ENCODE measurements at places on chromosomes 3 and 15.

DNA sequence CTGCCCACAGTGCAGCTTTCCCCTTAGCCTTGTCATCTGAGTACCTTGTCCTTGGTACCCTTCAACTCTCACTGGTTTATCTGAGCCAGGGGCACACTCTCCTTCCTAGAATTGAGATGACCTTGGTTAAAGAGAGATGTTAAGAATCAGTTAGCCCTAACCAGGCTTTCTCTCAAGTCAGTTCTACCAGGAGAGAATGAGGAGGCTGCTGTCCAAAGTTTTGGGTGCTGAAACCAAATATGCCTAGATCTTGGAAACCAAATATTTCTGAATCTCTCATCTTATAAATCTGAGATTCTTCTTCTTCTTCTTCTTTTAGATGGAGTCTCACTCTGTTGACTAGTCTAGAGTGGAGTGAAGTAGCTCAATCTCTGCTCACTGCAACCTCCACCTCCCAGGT, 12.0 kb upstream of the CTXND1 start:
- no peak overlapping the region for H3K27ac ChIP-seq
- H3K36me3 ChIP-seq = no peaks in the 10 kb centered on the region
- no peak for DNase-seq
- peaks cover 3% of the 10 kb centered on the region for H3K27me3 ChIP-seq

GRCh38 chr15:92061511-92062195, 208.1 kb downstream of the SLCO3A1 start:
- no peaks in the 10 kb centered on the region for H3K36me3 ChIP-seq
- no peaks in the 10 kb centered on the region for H3K4me1 ChIP-seq
- DNase-seq = no peak

- no peak for DNase-seq
- H3K27me3 ChIP-seq = no peaks in the 10 kb centered on the region
- peaks cover 2% of the 10 kb centered on the region for H3K4me1 ChIP-seq
These were observed 1.2 kb downstream of the ACP3 start for GRCh38 chr3:132318451-132318850.

DNA sequence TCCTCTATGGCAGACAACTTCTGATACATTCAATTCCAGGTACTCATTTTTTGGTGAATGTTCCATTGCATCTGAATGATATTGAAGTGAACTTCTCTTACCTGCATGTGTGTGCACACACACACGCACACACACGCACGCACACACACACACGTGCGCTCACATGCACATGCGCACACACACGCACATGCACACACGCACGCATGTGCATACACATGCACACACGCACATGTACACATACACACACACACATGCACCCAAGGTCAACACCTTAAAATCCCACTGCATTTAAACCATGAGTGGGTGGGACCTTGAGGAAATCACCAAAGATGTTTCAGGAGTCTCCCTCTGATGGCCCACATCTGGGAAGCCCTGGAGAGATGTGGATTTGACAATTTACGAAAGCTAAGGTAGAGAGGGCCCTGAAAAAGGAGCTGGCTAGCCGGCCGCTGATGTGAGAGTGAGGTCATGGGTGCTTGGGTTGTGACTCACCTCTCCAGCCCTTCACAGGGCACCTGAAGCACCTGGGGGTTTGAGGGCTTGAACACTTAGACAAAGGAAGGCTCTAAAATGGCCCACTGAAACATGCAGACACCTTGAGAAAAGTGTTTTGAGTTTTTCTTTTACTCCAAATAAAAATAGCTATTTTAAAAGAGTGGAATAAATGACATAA, 269.1 kb upstream of the LRRFIP2 start:
- H3K36me3 ChIP-seq = no peaks in the 10 kb centered on the region
- no peak overlapping the region for H3K27ac ChIP-seq
- no peaks in the 10 kb centered on the region for H3K27me3 ChIP-seq
- H3K4me1 ChIP-seq = no peaks in the 10 kb centered on the region

DNA sequence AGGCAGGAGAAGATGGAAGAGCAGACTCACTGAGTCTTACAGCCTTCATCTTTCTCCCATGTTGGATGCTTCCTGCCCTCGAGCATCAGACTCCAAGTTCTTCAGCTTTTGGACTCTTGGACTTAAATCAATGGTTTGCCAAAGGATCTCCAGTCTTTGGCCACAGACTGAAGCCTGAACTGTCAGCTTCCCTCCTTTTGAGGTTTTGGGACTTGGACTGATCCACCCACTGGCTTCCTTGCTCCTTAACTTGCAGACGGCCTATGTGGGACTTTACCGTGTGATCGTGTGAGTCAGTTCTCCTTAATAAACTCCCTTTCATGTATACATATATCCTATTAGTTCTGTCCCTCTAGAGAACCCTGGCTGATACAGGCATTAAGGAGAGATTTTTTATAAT, 62.4 kb upstream of the TNIK start:
- no peaks in the 10 kb centered on the region for H3K36me3 ChIP-seq
- no peak overlapping the region for H3K4me3 ChIP-seq
- no peak overlapping the region for H3K27ac ChIP-seq
- DNase-seq = no peak
